A172 (cell line): ENCODE measurements at places on chromosomes 4 and X. TPM values are rescaled to one million over a fixed set of nuclear protein-coding genes. Genes with fewer than 3 reads are reported as not detected.
A peak's percentile ranks its signal among the peaks of the same experiment; 100 is the strongest.

HSFX4 gene
- not detected in 2 replicates for total RNA-seq

NUP62CL gene
- 1.4 and 3.8 TPM in 2 replicates for total RNA-seq

TRIM61 gene
- not detected in 2 replicates for total RNA-seq

SPARCL1 gene
- total RNA-seq: not detected in 2 replicates

ARHGAP36 gene
- not detected in 2 replicates for total RNA-seq

REELD1 gene
- total RNA-seq: not detected in 2 replicates

TCEAL7 gene
- 16.6 and 29.0 TPM in 2 replicates for total RNA-seq

ARSD gene
- 17.7 and 32.0 TPM in 2 replicates for total RNA-seq

- DNase-seq: no peak
Measured at GRCh38 chr4:125594056-125594602, 279.4 kb downstream of the FAT4 start.

DNA sequence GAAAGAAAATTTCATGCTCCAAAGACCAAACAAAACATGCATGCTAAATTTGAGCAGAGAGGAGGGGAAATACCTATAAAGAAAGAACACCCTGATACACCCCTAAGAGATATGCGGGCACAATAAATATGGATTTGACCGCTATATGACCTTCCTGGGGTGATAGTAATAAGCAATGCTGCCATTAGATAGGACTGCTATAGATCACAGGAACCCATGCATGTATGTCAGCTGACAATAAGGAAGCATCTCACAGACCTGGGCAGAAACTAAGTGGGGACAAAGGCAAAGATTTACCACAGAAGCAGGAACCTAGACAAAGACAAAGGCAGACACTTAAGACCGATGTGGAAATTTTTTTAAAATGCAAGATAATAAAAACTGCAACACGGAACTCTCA is 21.3 kb downstream of the ZNF721 start:
- no peak for DNase-seq

DNA sequence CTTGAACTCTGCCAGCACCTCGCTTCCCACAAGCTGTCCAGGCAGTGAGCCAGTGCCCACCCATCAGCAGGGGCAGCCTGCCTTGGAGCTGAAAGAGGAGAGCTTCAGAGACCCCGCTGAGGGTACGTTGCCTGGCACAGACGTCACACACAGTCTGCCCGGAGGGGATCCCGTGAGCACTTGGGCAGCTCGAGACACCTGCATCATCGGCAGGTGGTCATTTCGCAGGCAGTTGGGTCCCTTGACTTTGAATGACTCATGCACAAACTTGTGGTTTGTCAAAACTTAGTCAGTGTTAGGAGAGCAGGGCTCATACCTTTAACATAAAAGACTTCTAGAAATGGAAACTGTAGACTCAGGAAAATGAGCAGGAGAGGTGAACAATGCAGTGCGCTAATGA is 9.9 kb downstream of the TACC3 start:
- DNase-seq: peak; percentile 91

DNA sequence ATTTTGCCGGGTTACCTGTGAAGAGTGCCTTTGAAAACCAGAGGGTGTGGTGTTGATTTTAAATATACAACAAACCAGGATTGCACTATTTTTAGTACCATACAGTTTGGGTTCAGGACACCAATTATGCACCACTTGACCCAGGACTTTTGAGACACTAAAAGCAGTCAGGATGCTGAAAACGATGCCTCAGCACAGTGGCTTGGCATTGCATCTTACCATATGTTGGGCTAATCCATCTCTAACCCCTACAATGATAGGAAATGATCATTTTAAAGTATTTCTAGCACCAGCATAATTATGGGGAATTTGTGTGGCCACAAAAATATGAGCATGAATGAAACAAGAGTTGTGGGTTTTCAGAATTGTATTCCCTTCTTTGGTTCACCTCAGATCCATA is 4.1 kb downstream of the IBSP start:
- no peak for DNase-seq

GRCh38 chrX:109902665-109903064 is 100.2 kb upstream of the TMEM164 start:
- DNase-seq: peak; percentile 2

DNA sequence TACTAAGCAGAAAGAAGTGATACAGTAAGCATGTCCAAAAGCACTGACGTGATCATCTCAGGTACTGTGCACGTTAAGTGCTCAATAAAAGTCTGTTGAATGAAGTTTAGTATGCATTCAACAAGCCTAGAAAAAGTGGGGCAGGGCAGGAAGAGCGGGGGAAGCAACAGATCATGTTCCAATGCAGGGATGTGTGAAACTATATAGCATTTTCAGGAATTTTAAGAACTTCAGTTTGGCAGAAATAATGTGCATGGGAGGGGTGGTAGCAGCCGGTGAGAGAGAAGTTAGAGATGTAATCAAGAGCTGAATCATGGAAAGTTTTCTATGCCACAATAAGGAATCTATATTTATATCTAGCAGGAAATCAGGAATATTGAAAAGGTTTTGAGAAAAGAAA is 19.2 kb upstream of the CCNA2 start:
- DNase-seq: no peak

- no peak for DNase-seq
Measured at GRCh38 chr4:1333256-1333655, 13.8 kb upstream of the UVSSA start.

GRCh38 chr4:166989886-166990285 is 244.4 kb downstream of the SPOCK3 start:
- DNase-seq: no peak

- no peak for DNase-seq
Measured at GRCh38 chrX:79169484-79169883, 25.0 kb downstream of the GPR174 start.

DNA sequence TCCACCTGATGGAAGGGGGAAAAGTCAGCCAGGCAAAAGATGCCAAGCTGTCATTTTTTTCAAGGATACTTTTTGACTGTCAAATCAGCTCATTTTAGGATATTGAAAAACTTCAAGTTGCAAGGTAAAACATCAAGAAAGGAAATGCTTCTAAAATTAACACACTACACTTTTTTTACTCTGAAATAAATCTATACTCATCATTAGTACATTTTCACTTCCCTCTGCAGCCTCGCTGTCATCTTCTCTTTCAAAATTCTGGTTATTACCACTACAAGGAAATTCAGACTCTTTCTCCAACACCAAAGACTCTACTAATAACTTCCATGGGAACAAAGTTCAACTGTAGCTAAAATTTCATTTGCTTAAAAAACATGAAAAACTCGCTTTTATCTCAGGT is 41.6 kb downstream of the APBB2 start:
- DNase-seq: no peak

DNA sequence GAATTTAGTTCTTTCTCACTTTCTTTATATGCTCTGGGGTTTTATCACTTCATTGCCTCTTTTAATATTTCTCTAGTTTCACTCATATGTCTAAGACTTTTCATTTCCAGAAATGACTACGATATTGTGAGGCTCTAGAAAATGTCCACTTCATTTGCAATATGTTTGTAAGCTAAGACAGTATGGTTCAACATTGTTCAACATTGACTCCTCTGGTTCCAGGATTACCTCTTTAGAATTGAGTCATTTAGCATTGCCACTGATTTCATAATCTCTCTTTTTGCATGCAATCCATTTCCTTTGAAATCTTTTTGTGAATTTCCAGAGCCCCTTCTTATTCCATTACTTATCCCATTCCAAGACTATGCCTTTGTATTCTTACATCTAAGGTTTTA is 32.3 kb downstream of the BBS12 start:
- DNase-seq: peak; percentile 53

DNA sequence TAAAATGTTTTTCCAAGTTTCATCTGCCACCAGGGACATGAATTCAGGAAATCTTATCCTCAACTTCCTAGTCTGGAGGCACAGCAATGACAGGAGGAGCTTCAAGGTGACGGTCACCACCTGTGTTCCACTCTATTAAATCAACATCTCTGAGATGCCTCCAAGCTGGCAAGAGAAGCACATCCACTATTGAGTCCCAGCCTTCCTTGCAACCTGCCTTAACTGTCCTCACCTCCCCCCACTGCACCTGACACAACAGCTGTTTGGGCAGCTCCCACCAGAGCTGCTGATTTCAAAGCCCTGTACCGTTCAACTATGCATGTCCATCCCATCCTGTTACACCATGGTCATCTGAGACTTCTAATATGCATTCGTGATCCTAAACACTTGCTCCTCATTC is 123.4 kb downstream of the COL25A1 start:
- no peak for DNase-seq

DNA sequence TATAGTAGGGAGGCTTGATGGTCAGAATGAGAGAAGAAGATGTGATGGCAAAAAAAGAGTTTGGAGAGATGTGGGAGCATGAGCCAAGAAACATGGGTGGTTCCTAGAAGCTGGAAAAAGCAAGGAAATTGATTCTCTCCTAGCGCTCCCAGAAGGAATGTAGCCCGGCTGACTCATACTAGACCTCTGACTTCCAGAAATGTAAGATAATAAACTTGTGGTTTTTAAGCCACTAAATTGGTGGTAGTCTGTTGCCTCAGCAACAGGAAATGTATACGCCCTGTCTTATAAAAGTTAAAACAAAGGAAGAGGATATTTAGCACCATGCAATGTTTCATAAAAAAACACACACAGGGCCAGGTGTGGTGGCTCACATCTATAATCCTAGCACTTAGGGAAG is 182.7 kb upstream of the PCDH7 start:
- DNase-seq: peak; percentile 91

DNA sequence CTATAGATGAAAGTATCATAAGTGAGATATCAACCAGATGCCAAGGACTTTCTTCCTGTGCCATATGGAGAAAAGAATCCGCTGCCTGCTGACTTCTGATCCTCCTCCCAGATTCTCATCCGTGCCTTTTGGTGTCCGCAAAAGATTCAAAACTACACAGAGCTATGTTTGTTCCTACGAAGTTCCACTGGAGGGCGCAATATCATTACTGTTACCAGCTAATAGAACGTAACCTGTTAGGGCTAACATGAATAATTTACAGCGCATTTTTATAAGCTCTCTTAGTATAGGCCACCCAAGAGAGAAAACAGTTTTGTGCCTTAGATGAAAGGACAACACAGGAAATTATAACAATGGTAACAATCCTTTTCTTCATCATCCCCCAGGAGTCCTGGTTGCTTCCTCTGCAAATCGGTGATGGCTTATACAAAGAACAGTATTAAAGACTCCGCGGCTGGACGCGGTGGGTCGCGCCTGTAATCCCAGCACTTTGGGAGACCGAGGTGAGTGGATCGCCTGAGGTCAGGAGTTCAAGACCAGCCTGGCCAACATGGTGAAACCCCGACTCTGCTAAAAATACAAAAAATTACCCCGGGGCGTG is 22.8 kb upstream of the CENPVL3 start:
- peak; percentile 19 for DNase-seq

GRCh38 chrX:120672389-120672788 is 42.5 kb upstream of the C1GALT1C1 start:
- DNase-seq: peak; percentile 40

GRCh38 chrX:149274516-149275105 is 230.5 kb downstream of the IDS start:
- peak; percentile 27 for DNase-seq

DNA sequence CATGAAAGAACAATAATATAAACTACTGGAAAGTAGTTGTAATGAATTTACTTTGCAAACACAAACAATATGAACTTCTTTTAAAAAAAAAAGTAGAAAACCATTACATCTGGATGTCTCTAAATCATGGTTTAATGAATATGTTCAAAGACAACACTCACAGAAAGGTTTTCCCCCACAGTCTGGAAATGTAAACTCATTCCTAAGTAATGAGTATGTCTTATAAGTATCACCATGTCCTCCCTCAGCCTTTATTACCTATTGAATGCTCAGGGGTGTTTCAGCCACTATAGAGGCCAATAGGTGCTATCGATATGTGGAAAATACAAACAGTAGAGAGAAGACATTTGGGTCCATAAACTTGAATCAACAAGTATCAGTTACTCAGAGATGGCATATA is 186.7 kb downstream of the PALLD start:
- DNase-seq: no peak
